ENCODE measurements at places on chromosomes 2 and 18. TPM values are rescaled to one million over a fixed set of nuclear protein-coding genes. Genes with fewer than 3 reads are reported as not detected.

DNA sequence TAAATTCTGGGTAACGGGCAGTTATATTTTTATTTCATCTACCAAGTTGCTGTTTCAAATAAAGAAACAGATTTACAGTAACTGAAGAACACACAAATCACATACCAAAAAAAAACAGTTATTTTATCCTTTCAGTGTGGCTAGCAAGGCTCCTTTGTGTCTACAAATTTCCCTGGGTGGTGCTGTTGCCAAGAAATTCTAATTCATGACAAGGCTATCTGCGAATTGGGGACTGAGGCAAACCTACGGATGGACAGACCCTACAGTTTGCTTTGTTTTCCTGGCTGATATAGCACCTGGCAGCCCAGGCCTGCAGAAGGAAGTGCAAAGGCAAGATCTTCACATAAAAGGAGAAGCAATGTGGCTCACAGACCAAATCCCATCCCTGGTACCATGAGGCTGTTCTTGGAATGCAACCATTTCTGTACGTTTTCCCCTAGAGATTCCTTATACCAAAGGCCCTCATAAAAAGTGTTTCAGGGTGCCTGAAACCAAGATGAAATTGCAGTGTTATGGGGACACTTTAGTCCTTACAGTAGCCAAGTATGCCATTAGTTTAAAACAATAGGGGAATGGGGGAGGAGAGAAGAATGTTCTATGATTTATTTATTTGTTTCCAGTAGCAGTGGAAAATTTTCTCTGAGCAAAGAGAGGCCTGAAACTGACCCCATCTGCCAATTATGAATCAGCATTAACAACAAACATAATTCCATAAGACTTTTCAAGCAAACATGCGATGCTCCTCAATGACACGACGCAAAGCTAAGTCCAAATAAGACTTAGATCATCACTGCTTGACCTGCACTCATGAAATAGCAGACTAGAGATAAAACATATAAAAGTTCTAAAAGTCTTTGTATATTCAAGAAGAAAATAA is 4.3 kb downstream of the KLF7 start:
- H3K4me1 ChIP-seq, result peaks cover 51% of the 10 kb centered on the region
- no peak for DNase-seq
- H3K36me3 ChIP-seq, result no peaks in the 10 kb centered on the region
- peak overlapping the region; percentile 100 for H3K27ac ChIP-seq
- peak overlapping the region; percentile 84 for H3K4me3 ChIP-seq
- no peaks in the 10 kb centered on the region for H3K27me3 ChIP-seq

C2orf42 gene
- 21.6 TPM for total RNA-seq

GRCh38 chr18:23159344-23159743 is 24.1 kb downstream of the CABLES1 start:
- no peaks in the 10 kb centered on the region for H3K27me3 ChIP-seq
- no peak for DNase-seq
- H3K4me3 ChIP-seq, result no peak overlapping the region
- H3K27ac ChIP-seq, result peak overlapping the region; percentile 55
- H3K4me1 ChIP-seq, result peaks cover 26% of the 10 kb centered on the region

- no peaks in the 10 kb centered on the region for H3K27me3 ChIP-seq
- H3K27ac ChIP-seq, result no peak overlapping the region
- H3K36me3 ChIP-seq, result no peaks in the 10 kb centered on the region
- DNase-seq, result no peak
These were observed 126.6 kb downstream of the TMEM131 start for GRCh38 chr2:97868986-97869721.

GRCh38 chr18:3062798-3063680 is 50.1 kb upstream of the LPIN2 start:
- H3K4me1 ChIP-seq, result peaks cover 13% of the 10 kb centered on the region
- no peak overlapping the region for H3K4me3 ChIP-seq
- peak; percentile 70 for DNase-seq
- no peaks in the 10 kb centered on the region for H3K36me3 ChIP-seq

DNA sequence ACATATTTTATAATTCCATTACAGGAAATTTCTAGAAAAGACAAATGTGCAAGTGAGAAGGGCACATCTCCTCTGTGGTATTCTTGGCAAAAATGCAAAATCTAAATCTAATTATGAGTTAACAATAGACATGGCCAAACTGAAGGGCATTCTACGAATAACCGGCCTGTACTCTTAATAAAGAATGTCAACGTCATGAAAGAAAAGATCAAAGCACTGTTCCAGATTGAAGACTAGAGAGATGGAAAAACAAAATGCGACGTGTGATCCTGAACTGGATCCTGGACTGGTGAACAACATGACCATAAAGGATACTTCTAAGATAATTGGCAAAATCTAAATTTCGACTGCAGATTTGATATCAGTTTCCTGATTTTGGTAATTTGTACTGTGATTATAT is 3.0 kb downstream of the CDKL4 start:
- H3K4me3 ChIP-seq, result no peak overlapping the region
- H3K27ac ChIP-seq, result no peak overlapping the region
- no peaks in the 10 kb centered on the region for H3K27me3 ChIP-seq
- no peaks in the 10 kb centered on the region for H3K36me3 ChIP-seq
- H3K4me1 ChIP-seq, result no peaks in the 10 kb centered on the region

DSG4 gene
- 20.9 TPM for total RNA-seq

DNA sequence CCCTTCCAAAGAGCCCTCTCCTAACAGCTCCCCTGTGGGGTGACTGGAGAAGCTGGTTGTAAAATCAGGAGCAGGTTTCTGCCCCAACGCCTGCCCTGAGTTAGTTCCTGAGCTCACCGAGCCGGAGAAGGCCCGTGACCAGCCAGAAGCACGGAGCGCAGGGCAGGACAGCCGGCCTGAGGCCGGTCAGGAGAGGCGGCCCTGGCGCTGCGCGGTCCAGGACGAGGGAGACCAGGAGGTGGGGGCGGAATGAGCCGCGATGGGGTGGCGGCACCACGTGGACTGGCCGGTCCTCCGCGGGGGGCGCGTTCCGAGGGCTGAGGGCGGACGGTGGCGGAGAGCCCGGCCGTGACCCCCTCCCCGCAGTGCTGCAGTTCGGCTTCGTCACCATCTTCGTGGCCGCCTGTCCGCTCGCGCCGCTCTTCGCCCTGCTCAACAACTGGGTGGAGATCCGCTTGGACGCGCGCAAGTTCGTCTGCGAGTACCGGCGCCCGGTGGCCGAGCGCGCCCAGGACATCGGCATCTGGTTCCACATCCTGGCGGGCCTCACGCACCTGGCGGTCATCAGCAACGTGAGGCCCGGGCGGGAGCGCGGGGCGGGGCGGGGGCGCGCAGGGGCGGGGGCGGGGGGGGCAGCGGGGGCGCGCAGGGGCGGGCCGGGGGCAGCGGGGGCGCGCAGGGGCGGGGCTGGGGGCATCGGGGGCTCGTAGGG is 29.0 kb downstream of the ANO7 start:
- peak overlapping the region; percentile 84 for H3K27ac ChIP-seq
- H3K4me1 ChIP-seq, result peaks cover 16% of the 10 kb centered on the region
- no peaks in the 10 kb centered on the region for H3K36me3 ChIP-seq
- H3K27me3 ChIP-seq, result no peaks in the 10 kb centered on the region

PSMA8 gene
- total RNA-seq, result not detected

- no peak for DNase-seq
- H3K36me3 ChIP-seq, result no peaks in the 10 kb centered on the region
- no peak overlapping the region for H3K27ac ChIP-seq
- H3K4me3 ChIP-seq, result no peak overlapping the region
These were observed 56.1 kb upstream of the LYPD1 start for GRCh38 chr2:132726155-132726554.

DNA sequence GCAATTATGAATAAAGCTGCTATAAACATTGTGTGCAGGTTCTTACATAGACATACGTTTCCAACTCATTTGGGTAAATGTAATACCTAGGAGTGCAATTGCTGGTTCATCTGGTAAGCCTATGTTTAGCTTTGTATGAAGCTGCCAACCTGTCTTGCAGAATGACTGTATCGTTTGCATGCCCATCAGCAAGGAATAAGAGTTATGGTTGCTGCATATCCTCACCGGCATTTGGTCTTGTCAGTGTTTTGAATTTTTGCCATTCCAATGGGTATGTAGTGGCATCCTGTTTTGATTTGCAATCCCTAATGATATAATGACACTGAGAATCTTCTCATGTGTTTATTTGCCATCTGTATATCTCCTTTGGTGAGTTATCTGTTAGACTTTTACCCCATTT is 20.7 kb downstream of the CCDC150 start:
- no peaks in the 10 kb centered on the region for H3K36me3 ChIP-seq
- H3K4me3 ChIP-seq, result no peak overlapping the region
- H3K4me1 ChIP-seq, result no peaks in the 10 kb centered on the region
- no peaks in the 10 kb centered on the region for H3K27me3 ChIP-seq

GRCh38 chr18:4107049-4107467 is 348.0 kb downstream of the DLGAP1 start:
- DNase-seq, result no peak
- no peaks in the 10 kb centered on the region for H3K36me3 ChIP-seq
- no peak overlapping the region for H3K27ac ChIP-seq
- no peaks in the 10 kb centered on the region for H3K27me3 ChIP-seq

DNA sequence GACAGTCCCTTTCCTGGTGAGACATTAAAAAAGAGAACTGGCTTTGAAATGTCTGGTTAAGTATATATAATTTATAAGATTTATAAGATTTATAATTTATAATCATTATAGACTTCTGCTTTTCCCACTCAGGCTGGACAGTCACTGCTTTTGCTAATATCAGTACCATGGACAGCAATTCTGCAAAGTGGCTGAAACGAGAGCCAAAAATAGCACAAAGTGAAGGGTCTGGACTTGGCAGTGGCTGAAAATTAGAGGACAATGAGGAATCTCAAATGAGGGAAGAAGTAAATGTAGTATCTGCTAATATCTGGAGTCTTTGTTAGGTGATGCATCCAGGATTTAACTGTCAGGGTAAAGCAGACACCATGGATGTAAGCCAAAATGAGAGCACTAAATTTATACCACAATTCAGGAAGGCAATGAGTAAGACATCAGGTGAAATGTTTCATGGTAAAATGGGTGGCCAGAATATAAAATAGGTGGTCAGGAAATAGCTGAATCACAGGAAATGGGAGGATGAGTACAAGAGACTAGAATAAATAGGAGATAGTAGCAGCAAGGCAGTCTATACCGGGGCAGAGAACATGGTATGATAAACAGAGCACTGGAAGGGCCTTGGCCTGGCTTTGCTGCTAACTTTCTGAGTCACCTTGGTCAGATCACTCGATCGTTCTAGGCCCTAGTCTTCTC is 39.6 kb upstream of the BOD1L2 start:
- H3K27ac ChIP-seq, result no peak overlapping the region
- DNase-seq, result no peak
- H3K36me3 ChIP-seq, result no peaks in the 10 kb centered on the region
- H3K27me3 ChIP-seq, result peaks cover 3% of the 10 kb centered on the region

DNA sequence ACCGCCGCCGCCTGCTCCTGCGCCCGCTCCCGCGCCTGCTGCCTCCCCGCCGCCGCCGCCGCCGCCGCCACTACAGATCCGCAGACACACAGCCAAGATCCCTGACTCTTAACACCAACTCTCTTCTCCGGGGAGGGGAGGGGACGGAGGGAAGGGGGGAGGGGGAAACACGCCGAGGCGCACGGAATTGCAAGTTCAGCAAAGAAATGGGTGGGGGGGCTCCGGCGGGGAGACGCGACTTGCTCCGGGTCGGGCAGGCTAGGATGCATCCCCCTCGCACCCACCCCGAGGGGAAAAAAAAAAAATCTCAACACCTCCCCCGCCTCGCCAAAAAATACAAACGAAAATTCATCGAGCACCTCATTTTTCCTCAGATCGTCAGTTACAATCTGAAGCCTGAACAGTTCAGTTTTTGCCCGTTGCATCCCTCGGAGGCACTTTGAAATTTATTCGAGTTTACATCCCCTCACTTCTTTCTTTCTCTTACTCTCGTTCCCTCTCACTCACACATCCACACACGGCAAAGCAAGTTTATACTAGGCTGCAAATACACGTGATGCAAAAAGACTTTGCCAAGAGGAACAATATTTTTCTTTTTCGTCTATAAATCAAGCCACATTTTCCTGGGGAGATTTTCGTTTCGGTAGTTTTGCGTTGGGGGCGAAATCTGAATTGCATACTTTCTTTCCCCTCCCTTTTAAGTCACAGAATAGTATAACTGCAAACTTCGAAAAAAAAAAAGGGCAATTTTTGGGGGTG is at the start of gene TCF4:
TSS of gene TCF4 (minus strand) at position 82 of the 759 bp plus-strand sequence. CDS start 1,076 bp downstream, outside the sequence.
- peak within 1 kb of the TSS; percentile 94 for H3K27ac ChIP-seq
- peaks cover 35% of the 10 kb centered on the region for H3K4me1 ChIP-seq
- no peaks in the 10 kb centered on the region for H3K36me3 ChIP-seq
- DNase-seq, result peak; percentile 79
- H3K4me3 ChIP-seq, result peak within 1 kb of the TSS; percentile 80

ALLC gene
- not detected for total RNA-seq

SULT1C2 gene
- not detected for total RNA-seq

GNAL gene
- 17.1 TPM for total RNA-seq

Data from suprapubic skin (tissue), 4 donors.